ENCODE measurements at places on chromosomes 1 and 21.

GRCh38 chr1:247447162-247447909 is 10.6 kb downstream of the OR2B11 start:
- no peak for DNase-seq

- DNase-seq, result no peak
These were observed 155.3 kb downstream of the HHIPL2 start for GRCh38 chr1:222392556-222392955.

DNA sequence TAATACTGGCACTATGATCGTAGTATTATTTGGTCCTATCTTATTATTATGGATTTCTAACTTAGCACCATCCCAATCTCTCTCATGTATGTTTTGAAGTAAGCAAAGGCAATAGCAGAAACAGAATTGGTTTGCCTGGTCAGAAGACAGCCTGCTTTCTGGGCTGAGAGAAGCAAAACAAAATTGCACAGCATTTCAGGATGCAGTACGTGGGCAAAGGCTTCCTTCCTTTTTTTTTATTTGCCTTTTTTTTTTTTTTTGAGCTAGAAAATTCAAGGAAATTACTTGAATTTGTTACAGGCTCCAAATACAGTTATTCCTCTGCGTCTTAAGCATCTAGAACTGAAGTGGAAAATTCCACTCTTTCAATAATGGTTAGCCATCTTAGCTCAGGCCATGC is 8.8 kb downstream of the CDA start:
- no peak for DNase-seq

GRCh38 chr21:38774152-38774551 is 31.6 kb upstream of the ETS2 start:
- no peak for DNase-seq

DNA sequence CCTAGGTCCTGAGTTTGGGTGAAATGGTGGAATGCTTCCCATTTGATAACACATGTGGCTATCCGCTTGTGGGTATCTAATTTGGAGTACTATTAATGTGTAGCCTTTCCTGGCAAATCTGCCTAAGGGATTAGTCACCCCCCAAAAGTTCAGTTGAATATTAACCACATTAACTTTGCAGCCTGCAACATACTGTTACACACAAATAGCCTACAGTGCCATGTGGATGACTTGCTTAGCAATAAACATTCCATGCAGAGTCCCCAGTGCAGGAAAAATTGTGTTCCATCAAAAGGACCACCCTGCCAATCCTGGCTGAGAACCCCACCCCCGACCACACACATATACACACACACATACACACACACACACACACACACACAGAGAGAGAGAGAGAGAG is 303.3 kb upstream of the ESRRG start:
- no peak for DNase-seq

GRCh38 chr21:16363518-16363917 is 633.7 kb downstream of the USP25 start:
- no peak for DNase-seq

- DNase-seq, result peak; percentile 72
These were observed 89.3 kb upstream of the EDEM3 start for GRCh38 chr1:184843732-184844495.

- no peak for DNase-seq
These were observed 37.5 kb downstream of the DPT start for GRCh38 chr1:168691541-168691940.

DNA sequence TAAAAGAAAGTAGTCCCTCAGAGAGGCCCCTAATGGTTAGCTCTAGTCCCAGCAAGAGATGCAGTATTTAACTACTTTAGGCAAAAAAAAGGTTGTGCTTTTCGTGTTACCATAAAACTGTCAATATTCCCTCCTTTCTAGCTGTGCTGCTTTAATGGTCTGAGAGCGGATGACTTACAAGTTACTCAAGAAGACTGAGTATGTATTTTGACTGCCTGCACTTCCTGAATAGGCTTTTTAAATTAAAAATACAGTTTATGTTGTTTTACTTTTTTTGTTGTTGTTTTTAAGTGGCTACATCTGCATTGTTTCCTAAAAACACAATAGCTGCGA is 152.2 kb downstream of the NFIA start:
- no peak for DNase-seq

DNA sequence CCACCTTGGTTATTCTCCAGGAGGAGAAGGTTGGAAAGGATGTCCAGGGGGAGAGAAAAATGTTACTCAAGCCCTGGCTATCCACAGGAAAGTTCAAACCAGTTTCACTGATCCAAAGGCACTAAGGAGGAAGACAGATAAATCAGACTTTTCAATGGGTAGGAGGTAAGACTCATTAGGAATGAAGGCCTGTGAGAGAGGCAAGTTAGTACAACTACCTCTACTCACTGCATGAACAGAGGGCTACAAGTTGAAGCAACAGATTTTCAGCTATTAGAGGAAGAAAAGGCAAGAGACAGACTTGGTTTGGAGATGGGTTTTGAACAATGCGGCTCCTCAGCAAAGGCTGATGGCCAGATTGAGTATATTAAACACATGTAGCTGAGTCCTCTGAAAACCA is 16.9 kb downstream of the CD160 start:
- DNase-seq, result no peak
